Body of pancreas (tissue), 4 donors: ENCODE measurements at places on chromosomes 7 and 10.

- H3K27ac ChIP-seq, result no peak overlapping the region
- H3K4me3 ChIP-seq, result no peak overlapping the region
- no peaks in the 10 kb centered on the region for H3K27me3 ChIP-seq
- peaks cover 6% of the 10 kb centered on the region for H3K4me1 ChIP-seq
- DNase-seq, result peak; percentile 8
- H3K36me3 ChIP-seq, result no peaks in the 10 kb centered on the region
These were observed 8.5 kb downstream of the CALML3 start for GRCh38 chr10:5533098-5533731.

DNA sequence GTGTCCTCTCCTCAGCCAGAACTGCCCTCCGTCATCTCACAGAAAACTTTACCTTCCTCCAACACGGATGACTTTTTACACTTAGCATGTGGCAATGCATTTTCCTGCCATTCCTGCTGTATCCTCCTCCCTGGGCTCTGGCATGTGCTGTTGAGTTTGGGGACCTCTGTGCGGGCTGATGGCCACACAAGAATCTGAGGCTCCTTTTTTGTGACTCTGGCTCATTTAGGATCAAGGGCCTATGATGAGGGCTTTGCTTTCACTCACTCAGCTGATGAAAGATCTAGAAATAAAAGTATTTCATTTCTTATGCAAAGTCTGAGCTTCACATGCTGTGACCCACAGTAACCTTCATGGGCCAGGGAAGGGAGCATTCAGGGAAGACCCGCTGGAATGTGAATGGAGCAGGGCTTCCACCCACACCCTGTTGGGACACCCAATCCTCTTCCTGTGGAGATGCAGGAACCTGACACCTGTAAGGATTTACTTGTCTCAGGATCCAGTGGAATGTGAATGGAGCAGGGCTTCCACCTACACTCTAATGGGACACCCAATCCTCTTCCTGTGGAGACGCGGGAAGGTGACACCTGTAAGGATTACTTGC lies 500.3 kb upstream of the MKI67 start:
- no peak for DNase-seq
- no peak overlapping the region for H3K27ac ChIP-seq
- H3K36me3 ChIP-seq, result no peaks in the 10 kb centered on the region
- H3K4me1 ChIP-seq, result no peaks in the 10 kb centered on the region

GRCh38 chr7:158390460-158390859 lies 197.2 kb downstream of the PTPRN2 start:
- H3K4me1 ChIP-seq, result peaks cover 11% of the 10 kb centered on the region
- H3K36me3 ChIP-seq, result no peaks in the 10 kb centered on the region
- no peaks in the 10 kb centered on the region for H3K27me3 ChIP-seq
- no peak overlapping the region for H3K4me3 ChIP-seq
- no peak for DNase-seq
- H3K27ac ChIP-seq, result no peak overlapping the region

DNA sequence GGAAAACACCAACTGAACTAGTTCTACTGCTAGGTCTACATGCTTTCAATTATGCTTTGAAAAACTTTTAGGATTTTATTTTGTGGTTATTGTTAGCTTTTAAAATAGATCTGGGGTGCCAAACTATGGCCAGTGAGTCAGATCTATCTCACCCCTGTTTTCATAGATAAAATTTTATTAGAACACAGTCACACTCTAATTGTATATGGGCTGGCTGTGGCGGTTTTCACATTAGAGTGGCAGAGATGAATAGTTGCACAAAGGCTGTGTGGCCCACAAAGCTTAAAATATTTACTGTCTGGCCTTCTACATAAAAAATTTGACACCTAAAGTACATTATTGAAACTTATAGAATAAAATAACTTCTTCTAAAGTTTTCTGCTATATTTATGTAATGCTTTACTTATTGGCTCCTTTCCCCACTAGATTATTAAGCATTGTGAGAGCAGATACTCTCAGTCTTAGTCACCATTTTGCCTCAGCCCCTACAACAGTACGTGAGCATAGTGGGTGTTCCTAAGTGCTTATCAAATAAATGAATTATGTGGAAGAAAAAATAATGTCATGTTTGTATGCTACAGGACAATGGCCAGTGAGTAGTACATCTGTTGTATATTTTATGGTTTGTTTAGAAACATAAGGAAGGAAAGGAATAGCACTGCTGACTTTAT lies 5.4 kb upstream of the SUV39H2 start:
- no peaks in the 10 kb centered on the region for H3K27me3 ChIP-seq
- peaks cover 2% of the 10 kb centered on the region for H3K36me3 ChIP-seq
- H3K4me3 ChIP-seq, result no peak overlapping the region
- DNase-seq, result no peak
- peaks cover 22% of the 10 kb centered on the region for H3K4me1 ChIP-seq
- H3K27ac ChIP-seq, result no peak overlapping the region

DNA sequence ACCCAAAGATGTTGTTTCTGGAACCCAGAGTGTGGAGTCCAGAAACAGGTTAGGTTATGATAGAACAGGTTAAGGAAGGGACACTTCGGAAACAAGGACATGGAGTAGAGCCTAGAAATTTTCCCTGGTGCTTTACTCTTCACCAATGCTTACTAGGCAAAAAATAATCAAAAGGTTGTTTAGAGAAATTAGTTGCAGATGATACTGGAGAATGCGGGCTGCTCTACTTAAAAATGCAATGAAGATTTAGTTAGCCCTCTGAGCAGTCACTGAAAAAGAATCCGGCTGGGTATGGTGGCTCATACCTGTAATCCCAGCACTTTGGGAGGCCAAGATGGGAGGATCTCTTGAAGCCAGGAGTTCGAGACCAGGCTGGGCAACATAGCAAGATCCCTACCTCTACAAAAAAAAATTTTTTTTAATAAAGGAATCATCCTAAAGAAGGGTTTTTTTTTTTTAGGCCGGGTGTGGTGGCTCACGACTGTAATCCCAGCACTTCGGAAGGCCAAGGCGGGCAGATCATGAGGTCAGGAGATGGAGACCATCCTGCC lies 3.3 kb upstream of the UBE2H start:
- no peak overlapping the region for H3K27ac ChIP-seq
- no peaks in the 10 kb centered on the region for H3K27me3 ChIP-seq
- H3K36me3 ChIP-seq, result no peaks in the 10 kb centered on the region
- no peak overlapping the region for H3K4me3 ChIP-seq

- peak; percentile 62 for DNase-seq
- peaks cover 34% of the 10 kb centered on the region for H3K4me1 ChIP-seq
- no peaks in the 10 kb centered on the region for H3K27me3 ChIP-seq
- no peak overlapping the region for H3K4me3 ChIP-seq
- no peak overlapping the region for H3K27ac ChIP-seq
These were observed 159.6 kb downstream of the PARD3 start for GRCh38 chr10:34655286-34656170.

DNA sequence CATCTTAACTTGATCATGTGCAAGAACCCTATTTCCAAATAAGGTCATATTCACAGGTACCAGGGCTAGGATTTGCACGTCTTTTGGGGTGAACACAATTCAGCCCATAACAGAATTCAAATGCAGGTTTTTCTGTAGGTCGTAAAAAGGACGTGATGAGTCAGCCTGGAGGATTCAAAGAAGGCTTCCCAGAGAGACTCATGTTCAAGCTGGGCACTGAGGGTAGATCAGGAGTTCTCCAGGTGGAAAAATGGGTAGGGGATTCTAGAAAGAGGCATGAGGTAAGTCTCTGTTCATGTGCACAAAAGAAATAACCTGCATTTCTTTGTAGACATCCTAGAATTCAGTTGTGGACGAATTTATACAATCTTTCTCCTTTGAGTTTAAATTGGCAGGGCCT lies 160.4 kb downstream of the RPS24 start:
- H3K4me3 ChIP-seq, result no peak overlapping the region
- DNase-seq, result no peak
- no peaks in the 10 kb centered on the region for H3K27me3 ChIP-seq
- H3K27ac ChIP-seq, result no peak overlapping the region

DNA sequence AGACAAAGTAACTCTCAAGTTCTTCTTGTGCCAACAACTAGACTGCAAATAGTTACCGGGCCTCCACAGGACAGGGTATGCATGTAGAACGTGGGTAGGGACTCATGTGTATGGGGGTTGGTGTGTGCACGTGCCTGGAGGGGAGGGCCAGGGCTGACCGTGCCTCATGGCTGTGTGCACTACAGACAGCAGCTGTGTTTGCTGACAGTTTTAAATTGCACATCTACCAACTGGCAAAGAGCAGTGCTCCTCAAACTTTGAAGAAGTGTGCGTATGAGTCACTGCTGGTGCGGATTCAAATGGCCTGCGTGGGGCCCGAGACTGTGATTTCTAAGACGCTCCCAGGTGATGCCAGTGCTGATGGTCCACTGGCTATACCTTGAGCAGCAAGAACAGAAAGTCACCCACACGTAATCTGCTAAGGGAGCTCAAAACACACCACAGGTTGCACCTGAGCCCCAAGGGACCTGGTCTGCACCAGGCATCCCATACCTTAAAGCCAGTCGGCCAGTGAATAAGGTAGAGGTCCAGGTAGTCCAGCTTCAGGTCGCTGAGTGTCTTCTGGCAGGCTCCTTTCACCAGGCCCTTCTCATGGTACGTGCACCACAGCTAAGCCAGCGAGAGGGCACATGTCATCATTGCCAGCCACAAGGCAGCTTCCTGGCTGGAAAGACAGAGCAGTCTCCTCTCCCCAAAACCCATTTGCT lies 8.5 kb downstream of the AKR1B1 start:
- H3K27ac ChIP-seq, result no peak overlapping the region
- H3K36me3 ChIP-seq, result no peaks in the 10 kb centered on the region
- no peaks in the 10 kb centered on the region for H3K4me1 ChIP-seq
- H3K27me3 ChIP-seq, result no peaks in the 10 kb centered on the region

- H3K4me1 ChIP-seq, result no peaks in the 10 kb centered on the region
- no peak for DNase-seq
- H3K27me3 ChIP-seq, result no peaks in the 10 kb centered on the region
- no peak overlapping the region for H3K27ac ChIP-seq
These were observed 341.7 kb upstream of the SEMA3D start for GRCh38 chr7:85528581-85528980.

- DNase-seq, result no peak
- peaks cover 32% of the 10 kb centered on the region for H3K4me1 ChIP-seq
- H3K27me3 ChIP-seq, result no peaks in the 10 kb centered on the region
These were observed 22.9 kb upstream of the ABCA13 start for GRCh38 chr7:48148311-48148710.

DNA sequence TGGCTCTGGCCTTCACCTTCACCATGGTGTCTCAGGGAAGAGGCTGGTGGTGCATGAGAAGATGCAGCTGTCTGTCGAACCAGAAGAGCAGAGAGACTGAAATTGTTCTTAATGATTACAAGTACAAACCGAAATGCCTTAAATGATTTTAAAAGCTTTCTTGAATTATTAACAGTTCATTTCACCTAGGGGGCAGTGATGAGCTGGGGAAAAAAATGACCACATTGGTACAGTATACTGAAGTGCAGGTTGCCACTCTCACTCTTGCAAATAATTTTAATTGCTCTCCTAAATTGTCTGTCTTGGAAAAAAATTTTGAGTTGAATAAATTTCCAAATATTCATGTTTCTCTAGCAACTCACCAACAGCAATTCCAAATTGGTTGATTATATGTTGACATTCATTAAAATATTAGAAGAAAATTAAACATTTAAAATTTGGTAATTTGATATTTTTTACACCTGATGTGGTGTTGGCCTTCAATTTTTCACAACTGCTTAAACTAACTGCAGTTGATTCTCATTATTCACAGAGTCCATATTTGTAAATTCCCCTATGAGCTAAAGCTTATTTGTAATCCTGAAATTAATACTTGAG lies 692.6 kb downstream of the ZWINT start:
- no peak overlapping the region for H3K27ac ChIP-seq
- no peaks in the 10 kb centered on the region for H3K27me3 ChIP-seq
- no peaks in the 10 kb centered on the region for H3K4me1 ChIP-seq
- DNase-seq, result peak; percentile 29
- H3K36me3 ChIP-seq, result no peaks in the 10 kb centered on the region
- H3K4me3 ChIP-seq, result no peak overlapping the region

GRCh38 chr7:21656081-21656480 lies 113.2 kb downstream of the DNAH11 start:
- H3K27me3 ChIP-seq, result no peaks in the 10 kb centered on the region
- H3K27ac ChIP-seq, result no peak overlapping the region
- DNase-seq, result no peak
- no peak overlapping the region for H3K4me3 ChIP-seq

- H3K4me3 ChIP-seq, result no peak overlapping the region
- H3K27ac ChIP-seq, result no peak overlapping the region
- H3K27me3 ChIP-seq, result no peaks in the 10 kb centered on the region
- H3K4me1 ChIP-seq, result peaks cover 5% of the 10 kb centered on the region
- DNase-seq, result no peak
These were observed 233.2 kb downstream of the SORCS1 start for GRCh38 chr10:106931159-106931852.
